ENCODE measurements at places on chromosomes 4 and X. TPM values are rescaled to one million over a fixed set of nuclear protein-coding genes. Genes with fewer than 3 reads are reported as not detected.

The NAP1L2 gene
- total RNA-seq, result 4.7 TPM

GRCh38 chr4:11175374-11175773, 253.3 kb downstream of the HS3ST1 start:
- no peaks in the 10 kb centered on the region for H3K4me1 ChIP-seq
- H3K4me3 ChIP-seq, result no peak overlapping the region
- no peak for DNase-seq
- no peak overlapping the region for H3K27ac ChIP-seq

GRCh38 chr4:53702334-53703266, 111.3 kb upstream of the LNX1 start:
- no peaks in the 10 kb centered on the region for H3K36me3 ChIP-seq
- peaks cover 22% of the 10 kb centered on the region for H3K4me1 ChIP-seq
- H3K27ac ChIP-seq, result peak overlapping the region; percentile 67
- H3K27me3 ChIP-seq, result no peaks in the 10 kb centered on the region
- DNase-seq, result no peak

- H3K27ac ChIP-seq, result no peak overlapping the region
- no peaks in the 10 kb centered on the region for H3K36me3 ChIP-seq
- no peaks in the 10 kb centered on the region for H3K4me1 ChIP-seq
- no peak overlapping the region for H3K4me3 ChIP-seq
- DNase-seq, result no peak
- no peaks in the 10 kb centered on the region for H3K27me3 ChIP-seq
These were observed 576.0 kb upstream of the PABPC4L start for GRCh38 chr4:134777606-134778005.
